ENCODE measurements at places on chromosomes 12 and 14. TPM values are rescaled to one million over a fixed set of nuclear protein-coding genes. Genes with fewer than 3 reads are reported as not detected.

GRCh38 chr12:101570047-101570446, 24.7 kb upstream of the MYBPC1 start:
- no peak overlapping the region for H3K27ac ChIP-seq
- peaks cover 49% of the 10 kb centered on the region for H3K27me3 ChIP-seq
- no peak overlapping the region for H3K4me3 ChIP-seq
- DNase-seq: no peak
- no peaks in the 10 kb centered on the region for H3K36me3 ChIP-seq

DNA sequence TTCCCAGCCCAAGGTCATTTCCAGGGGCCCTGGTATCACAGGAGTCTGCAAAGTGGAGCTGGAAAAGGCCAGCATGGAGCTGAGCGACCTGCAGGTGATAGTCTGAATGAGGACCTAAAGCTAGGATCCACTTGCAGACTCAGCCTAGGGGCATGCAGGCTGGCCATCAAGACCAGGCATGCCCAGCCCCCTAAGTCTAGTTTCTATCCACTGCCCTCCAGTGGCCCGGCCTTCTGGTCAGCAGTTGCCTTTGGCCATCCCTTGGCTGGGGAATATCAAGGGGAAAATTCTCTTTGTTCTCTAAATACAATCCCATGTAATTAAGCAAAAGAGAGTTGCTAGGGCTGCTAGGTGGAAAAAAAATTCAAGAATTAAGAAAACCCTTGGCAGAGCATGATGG, 96.3 kb upstream of the LHX5 start:
- H3K27me3 ChIP-seq: peaks cover 5% of the 10 kb centered on the region
- DNase-seq: no peak

DNA sequence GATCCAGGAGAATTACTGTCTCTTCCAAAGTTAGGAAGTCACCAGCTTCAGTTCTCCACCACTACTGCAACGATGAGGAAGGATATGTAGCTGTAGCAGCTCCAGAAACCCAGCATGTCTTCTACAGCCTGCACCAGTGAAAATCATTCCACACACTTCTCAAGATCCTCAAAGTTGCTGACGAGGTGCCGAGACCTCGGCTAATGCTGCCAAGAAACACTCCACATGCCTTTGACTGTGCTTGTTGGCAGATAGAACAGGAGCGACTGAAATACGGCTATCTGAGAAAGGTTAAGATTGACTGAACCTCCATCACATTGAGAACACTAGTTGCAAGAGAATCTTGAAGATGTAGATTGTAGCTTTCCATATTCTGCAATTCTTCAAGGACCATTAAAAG, 241.9 kb downstream of the PPFIA2 start:
- no peak overlapping the region for H3K4me3 ChIP-seq
- H3K36me3 ChIP-seq: no peaks in the 10 kb centered on the region
- no peak for DNase-seq
- no peak overlapping the region for H3K27ac ChIP-seq

- no peak for DNase-seq
- H3K4me3 ChIP-seq: no peak overlapping the region
- H3K27ac ChIP-seq: no peak overlapping the region
- no peaks in the 10 kb centered on the region for H3K36me3 ChIP-seq
Measured at GRCh38 chr12:96132819-96133218, 61.4 kb upstream of the ELK3 start.

Gene PRDM4
- 26.3 TPM for total RNA-seq

Gene CD63
- total RNA-seq: 288 TPM

DNA sequence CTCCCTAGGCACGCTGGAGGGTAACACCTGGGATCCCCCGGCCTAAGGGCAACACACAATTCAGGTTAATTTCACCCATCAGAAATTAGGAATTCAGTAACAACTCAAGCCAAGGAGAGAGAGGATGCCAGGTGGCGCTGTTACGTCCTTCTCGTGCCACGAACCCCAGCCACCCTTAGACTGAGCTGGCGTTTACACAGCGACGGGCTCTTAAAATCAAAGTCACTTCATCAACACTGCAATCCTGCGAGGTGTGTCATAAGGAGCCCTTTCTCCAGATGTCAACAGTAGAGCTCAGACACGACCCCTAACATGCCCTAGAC, 110.6 kb upstream of the TMEM132D start:
- H3K4me3 ChIP-seq: no peak overlapping the region
- no peaks in the 10 kb centered on the region for H3K27me3 ChIP-seq
- H3K27ac ChIP-seq: no peak overlapping the region

DNA sequence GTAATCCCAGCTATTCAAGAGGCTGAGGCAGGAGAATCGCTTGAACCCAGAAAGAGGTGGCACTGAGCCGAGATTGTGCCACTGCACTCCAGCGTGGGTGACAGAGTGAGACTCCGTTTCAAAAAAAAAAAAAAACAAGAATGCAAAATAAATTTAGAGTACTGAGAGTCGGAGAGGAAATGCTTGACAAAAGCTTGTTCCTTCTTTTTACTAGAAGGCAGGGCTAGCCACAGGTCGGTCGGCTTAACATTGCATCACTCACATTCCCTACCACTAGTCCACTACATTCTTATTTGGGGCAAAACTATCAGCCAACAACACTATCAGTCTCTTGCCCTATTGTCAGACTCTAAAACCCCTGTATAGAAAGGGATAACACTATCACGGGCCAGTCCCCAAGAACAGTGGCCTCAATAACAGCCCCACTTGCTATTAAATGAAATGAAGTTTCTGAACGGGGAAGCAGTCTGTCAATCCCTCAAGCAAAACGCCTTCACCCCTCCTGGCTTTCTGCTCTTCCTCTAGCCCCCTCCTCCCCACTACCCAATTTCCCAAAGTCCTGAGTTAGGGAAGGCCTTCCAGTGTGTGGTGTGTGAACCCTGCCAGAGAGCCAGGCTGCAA, 1.0 kb downstream of the RNF41 start:
- H3K36me3 ChIP-seq: peaks cover 4% of the 10 kb centered on the region
- no peak for DNase-seq
- H3K27ac ChIP-seq: peak overlapping the region; percentile 93
- H3K27me3 ChIP-seq: no peaks in the 10 kb centered on the region

- peak overlapping the region; percentile 93 for H3K4me3 ChIP-seq
- peaks cover 59% of the 10 kb centered on the region for H3K4me1 ChIP-seq
- peak overlapping the region; percentile 86 for H3K27ac ChIP-seq
- H3K36me3 ChIP-seq: peaks cover 84% of the 10 kb centered on the region
Measured at GRCh38 chr12:121034616-121035305, 4.3 kb downstream of the OASL start.

Gene KSR2
- not detected for total RNA-seq

DNA sequence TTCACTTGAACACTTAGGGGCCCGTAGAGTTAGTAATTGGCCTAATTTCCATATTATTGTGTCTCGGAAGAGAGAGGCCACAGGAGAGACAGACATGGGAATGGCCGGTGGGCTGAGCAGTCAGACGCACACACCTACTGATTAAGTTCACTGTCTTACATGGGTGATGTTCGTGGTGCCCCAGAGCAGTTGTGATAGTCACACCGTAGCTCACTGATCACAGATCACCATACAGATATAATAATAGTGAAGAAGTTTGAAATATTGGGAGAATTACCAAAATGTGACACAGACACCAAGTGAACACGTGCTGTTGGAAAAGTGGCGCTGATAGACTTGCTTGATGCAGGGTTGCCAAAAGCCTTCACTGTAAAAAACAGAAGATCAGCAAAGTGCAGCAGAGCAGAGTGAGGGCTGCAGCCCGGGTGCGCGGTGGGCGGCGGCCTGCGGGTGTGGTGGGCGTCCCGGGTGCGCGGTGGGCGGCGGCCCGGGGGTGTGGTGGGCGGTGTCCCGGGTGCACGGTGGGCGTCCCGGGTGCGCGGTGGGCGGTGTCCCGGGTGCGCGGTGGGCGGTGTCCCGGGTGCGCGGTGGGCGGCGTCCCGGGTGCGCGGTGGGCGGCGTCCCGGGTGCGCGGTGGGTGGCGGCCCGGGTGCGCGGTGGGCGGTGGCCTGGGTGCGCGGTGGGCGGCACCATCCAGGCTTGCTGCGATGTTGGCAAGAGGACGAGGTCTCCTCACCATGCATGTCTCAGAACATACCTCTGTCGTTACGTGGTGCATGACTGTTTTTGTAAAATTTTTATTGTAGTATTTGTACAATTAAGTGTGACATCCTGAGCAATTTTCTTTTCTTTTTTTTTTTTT, 34.3 kb upstream of the TEX22 start:
- peaks cover 8% of the 10 kb centered on the region for H3K4me1 ChIP-seq
- no peaks in the 10 kb centered on the region for H3K36me3 ChIP-seq
- H3K4me3 ChIP-seq: no peak overlapping the region
- no peak for DNase-seq

Gene OTX2
- total RNA-seq: not detected

GRCh38 chr12:72673853-72674252, 401.7 kb downstream of the TRHDE start:
- no peak overlapping the region for H3K27ac ChIP-seq
- no peaks in the 10 kb centered on the region for H3K36me3 ChIP-seq
- DNase-seq: no peak

GRCh38 chr14:74293606-74294005, 9.1 kb downstream of the ABCD4 start:
- H3K27ac ChIP-seq: peak overlapping the region; percentile 27
- no peak for DNase-seq
- no peaks in the 10 kb centered on the region for H3K27me3 ChIP-seq
- no peak overlapping the region for H3K4me3 ChIP-seq
- H3K4me1 ChIP-seq: peaks cover 1% of the 10 kb centered on the region
- H3K36me3 ChIP-seq: peaks cover 8% of the 10 kb centered on the region

GRCh38 chr12:12379831-12380730, 23.2 kb downstream of the BORCS5 start:
- peak overlapping the region; percentile 99 for H3K27ac ChIP-seq
- H3K27me3 ChIP-seq: no peaks in the 10 kb centered on the region
- H3K4me1 ChIP-seq: peaks cover 70% of the 10 kb centered on the region
- peaks cover 52% of the 10 kb centered on the region for H3K36me3 ChIP-seq
- H3K4me3 ChIP-seq: no peak overlapping the region

Gene DGKA
- total RNA-seq: 301 TPM

DNA sequence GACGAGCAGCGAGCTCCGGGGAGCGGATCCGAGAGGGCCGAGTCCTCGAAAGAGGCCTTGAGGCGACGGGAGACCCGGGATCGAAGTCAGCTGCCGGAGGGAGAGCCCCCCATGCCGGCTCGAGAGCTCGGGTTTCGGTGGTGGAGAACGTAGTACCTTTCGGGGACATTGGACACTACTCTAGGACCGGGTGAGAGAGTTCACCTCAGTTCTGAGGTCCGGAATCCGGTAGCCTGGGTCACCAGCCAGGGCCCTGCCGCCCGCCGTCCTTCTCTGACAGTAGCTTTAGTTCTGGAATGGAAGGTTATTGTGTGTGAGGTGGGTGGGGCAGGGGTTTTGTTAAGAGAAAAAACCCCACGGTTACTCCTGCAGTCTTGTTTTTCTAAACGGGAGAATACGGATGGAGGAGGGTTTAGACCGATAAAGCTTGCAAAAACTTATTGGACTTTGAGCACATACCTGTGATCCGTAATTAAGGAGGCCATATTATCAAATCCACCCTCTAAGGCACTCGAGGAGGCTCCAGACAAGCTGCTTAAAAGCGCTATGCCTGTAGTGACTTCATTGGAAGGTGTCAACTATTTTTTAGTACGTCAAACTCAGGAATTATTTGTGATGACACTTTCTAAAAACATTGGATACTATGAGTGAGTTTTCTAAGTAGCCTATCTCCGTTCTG, 765 bp downstream of the SCYL2 start:
- peaks cover 6% of the 10 kb centered on the region for H3K36me3 ChIP-seq
- H3K4me1 ChIP-seq: peaks cover 31% of the 10 kb centered on the region
- H3K27ac ChIP-seq: peak overlapping the region; percentile 78
- DNase-seq: peak; percentile 46

Gene OR11H7
- not detected for total RNA-seq

Gene TAS2R14
- 1.8 TPM for total RNA-seq

DNA sequence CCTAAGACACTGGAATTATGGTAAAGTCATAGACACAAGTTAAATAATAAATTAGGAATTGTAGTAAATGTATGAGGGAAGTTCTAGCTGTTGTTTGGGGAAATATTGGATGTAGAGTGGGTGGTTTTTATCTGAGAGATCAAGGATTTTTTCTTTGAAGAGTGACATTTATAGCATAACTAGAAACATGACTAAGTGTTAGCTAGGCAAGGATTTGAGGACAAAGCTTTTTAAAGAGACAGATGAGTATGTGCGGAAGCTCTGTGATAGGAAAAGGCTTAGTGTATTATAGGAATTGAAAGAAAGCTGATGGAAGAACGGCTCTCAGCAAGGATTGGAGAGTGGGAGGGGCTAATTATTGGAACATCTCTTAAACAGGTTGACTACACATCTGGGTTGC, 24.5 kb downstream of the PDZRN4 start:
- H3K36me3 ChIP-seq: no peaks in the 10 kb centered on the region
- no peak overlapping the region for H3K27ac ChIP-seq
- no peak for DNase-seq
- no peaks in the 10 kb centered on the region for H3K27me3 ChIP-seq
- H3K4me3 ChIP-seq: no peak overlapping the region
- H3K4me1 ChIP-seq: no peaks in the 10 kb centered on the region

GRCh38 chr12:6046511-6047180, 77.8 kb downstream of the VWF start:
- no peak overlapping the region for H3K27ac ChIP-seq
- no peak overlapping the region for H3K4me3 ChIP-seq
- DNase-seq: no peak
- peaks cover 5% of the 10 kb centered on the region for H3K27me3 ChIP-seq

GRCh38 chr12:48999371-49000131, at the start of gene DDN:
TSS of gene DDN (minus strand) at chr12:48999375. CDS start at chr12:48999287, 88 bp downstream.
- H3K27ac ChIP-seq: peak within 1 kb of the TSS; percentile 65
- H3K4me3 ChIP-seq: peak within 1 kb of the TSS; percentile 65
- DNase-seq: peak; percentile 78
- peaks cover 24% of the 10 kb centered on the region for H3K36me3 ChIP-seq

- H3K36me3 ChIP-seq: peaks cover 46% of the 10 kb centered on the region
- peak overlapping the region; percentile 94 for H3K27ac ChIP-seq
- peak; percentile 92 for DNase-seq
- H3K4me3 ChIP-seq: peak overlapping the region; percentile 66
- H3K27me3 ChIP-seq: no peaks in the 10 kb centered on the region
Measured at GRCh38 chr12:120252071-120252906, 13.2 kb downstream of the PXN start.

- H3K27me3 ChIP-seq: peaks cover 6% of the 10 kb centered on the region
- H3K27ac ChIP-seq: no peak overlapping the region
- H3K36me3 ChIP-seq: no peaks in the 10 kb centered on the region
- no peak for DNase-seq
Measured at GRCh38 chr14:96272777-96273473, 16.9 kb downstream of the BDKRB1 start.

- H3K4me3 ChIP-seq: no peak overlapping the region
- DNase-seq: no peak
- H3K27ac ChIP-seq: no peak overlapping the region
- H3K36me3 ChIP-seq: peaks cover 3% of the 10 kb centered on the region
- H3K4me1 ChIP-seq: no peaks in the 10 kb centered on the region
Measured at GRCh38 chr14:59337141-59337611, 128.0 kb downstream of the GPR135 start.

Gene PLBD1
- not detected for total RNA-seq

- no peak for DNase-seq
- H3K27me3 ChIP-seq: no peaks in the 10 kb centered on the region
- peaks cover 3% of the 10 kb centered on the region for H3K36me3 ChIP-seq
- no peak overlapping the region for H3K27ac ChIP-seq
Measured at GRCh38 chr12:19154686-19155085, 25.2 kb downstream of the PLEKHA5 start.

Gene PIWIL1
- total RNA-seq: not detected

Measured in activated CD8-positive, alpha-beta memory T cell treated with anti-CD3 and anti-CD28 coated beads, Interleukin-2, amount 10 ng/mL, durations not matched to agents 7 days and 5 days (primary cell).